ENCODE measurements at places on chromosomes 2 and 18.

- no peaks in the 10 kb centered on the region for H3K36me3 ChIP-seq
- no peak for DNase-seq
- H3K4me3 ChIP-seq: peak overlapping the region; percentile 70
- H3K27ac ChIP-seq: peak overlapping the region; percentile 69
Measured at GRCh38 chr2:20447437-20448245, 767 bp downstream of the RHOB start.

GRCh38 chr2:45583977-45584376 is 27.1 kb downstream of the SRBD1 start:
- H3K4me3 ChIP-seq: no peak overlapping the region
- DNase-seq: no peak
- H3K4me1 ChIP-seq: no peaks in the 10 kb centered on the region
- no peaks in the 10 kb centered on the region for H3K36me3 ChIP-seq
- no peaks in the 10 kb centered on the region for H3K27me3 ChIP-seq

- H3K27me3 ChIP-seq: no peaks in the 10 kb centered on the region
- no peak overlapping the region for H3K27ac ChIP-seq
- H3K4me1 ChIP-seq: no peaks in the 10 kb centered on the region
- H3K36me3 ChIP-seq: no peaks in the 10 kb centered on the region
- DNase-seq: no peak
- H3K4me3 ChIP-seq: no peak overlapping the region
Measured at GRCh38 chr18:68121308-68121707, 593.6 kb downstream of the TMX3 start.

DNA sequence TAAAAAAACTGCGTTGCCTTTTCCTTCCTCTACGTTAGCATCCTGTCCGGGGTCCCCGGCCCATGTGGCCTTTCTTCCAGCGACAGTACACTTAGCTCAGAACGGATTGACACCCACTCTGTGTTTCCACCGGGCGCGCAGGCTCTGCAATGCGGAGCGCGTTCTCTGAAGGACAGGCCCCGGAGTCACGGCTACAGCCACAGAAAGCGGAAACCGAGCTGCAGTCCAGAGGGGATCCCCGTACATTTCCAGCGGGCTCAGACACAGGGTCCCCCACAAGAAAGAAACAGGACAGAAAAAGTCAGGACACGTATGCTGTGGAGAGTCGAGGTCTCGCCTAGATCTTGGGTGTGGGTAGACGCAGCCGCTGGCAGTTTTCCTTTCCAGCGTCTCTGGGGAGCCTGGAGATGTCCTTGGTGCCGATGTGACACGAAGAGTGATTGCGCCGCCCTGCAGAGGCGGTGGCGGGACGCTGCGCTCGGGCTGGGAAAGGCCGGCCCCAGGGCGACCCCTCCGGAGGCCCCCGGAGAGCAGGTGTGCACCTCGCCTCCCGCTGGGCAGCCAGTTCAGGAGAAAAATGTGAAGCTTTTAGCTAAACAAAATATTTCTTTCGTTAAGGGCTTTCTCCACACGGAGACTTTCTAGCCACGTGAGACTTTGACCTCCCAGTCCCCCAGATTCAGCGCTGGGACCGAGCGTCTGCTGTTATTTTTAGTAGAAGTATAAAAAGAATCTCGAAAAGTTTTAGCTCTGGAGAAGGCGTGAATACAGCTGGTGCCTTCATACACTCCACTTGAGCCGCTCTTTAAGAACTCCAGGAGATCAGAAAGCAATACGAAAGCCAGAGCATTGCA is 1.3 kb upstream of the ACKR3 start:
- no peak overlapping the region for H3K27ac ChIP-seq
- peak; percentile 73 for DNase-seq

- DNase-seq: peak; percentile 52
- no peak overlapping the region for H3K4me3 ChIP-seq
- H3K27ac ChIP-seq: peak overlapping the region; percentile 87
- no peaks in the 10 kb centered on the region for H3K36me3 ChIP-seq
Measured at GRCh38 chr2:43131890-43132682, 94.3 kb downstream of the ZFP36L2 start.

GRCh38 chr2:9222239-9222892 is 15.8 kb downstream of the ASAP2 start:
- H3K27ac ChIP-seq: no peak overlapping the region
- DNase-seq: no peak
- H3K27me3 ChIP-seq: no peaks in the 10 kb centered on the region
- H3K4me1 ChIP-seq: no peaks in the 10 kb centered on the region
- H3K36me3 ChIP-seq: no peaks in the 10 kb centered on the region

DNA sequence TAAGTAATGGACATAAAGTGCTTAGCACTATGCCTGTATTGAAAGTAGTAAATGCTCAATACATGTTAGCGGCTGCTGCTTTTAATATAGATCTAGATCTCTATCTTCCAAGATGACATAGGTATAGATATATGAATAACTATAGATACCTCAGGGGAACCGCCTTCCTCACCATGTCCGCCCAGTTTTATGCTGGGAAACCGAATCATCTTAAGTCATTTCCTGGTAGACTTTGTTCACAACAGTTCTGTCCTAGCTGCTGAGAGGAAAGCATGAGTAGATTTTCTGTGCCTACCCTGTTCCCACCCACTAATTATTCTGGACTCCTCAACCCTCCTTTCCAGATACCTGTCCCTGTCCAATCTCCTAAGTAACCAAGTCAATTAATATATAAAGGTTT is 21.6 kb upstream of the ITM2C start:
- peaks cover 3% of the 10 kb centered on the region for H3K4me1 ChIP-seq
- no peak overlapping the region for H3K4me3 ChIP-seq
- H3K27me3 ChIP-seq: no peaks in the 10 kb centered on the region
- no peaks in the 10 kb centered on the region for H3K36me3 ChIP-seq
- DNase-seq: no peak

GRCh38 chr2:562391-563364 is 114.5 kb downstream of the TMEM18 start:
- H3K27ac ChIP-seq: no peak overlapping the region
- H3K36me3 ChIP-seq: no peaks in the 10 kb centered on the region
- no peaks in the 10 kb centered on the region for H3K27me3 ChIP-seq
- no peak overlapping the region for H3K4me3 ChIP-seq

- H3K36me3 ChIP-seq: no peaks in the 10 kb centered on the region
- DNase-seq: no peak
Measured at GRCh38 chr2:172438741-172439508, 11.5 kb downstream of the ITGA6 start.

- H3K27ac ChIP-seq: no peak overlapping the region
- no peaks in the 10 kb centered on the region for H3K4me1 ChIP-seq
- no peaks in the 10 kb centered on the region for H3K27me3 ChIP-seq
- H3K36me3 ChIP-seq: no peaks in the 10 kb centered on the region
- no peak overlapping the region for H3K4me3 ChIP-seq
- no peak for DNase-seq
Measured at GRCh38 chr18:30134020-30134419, 908.5 kb downstream of the DSC3 start.

- H3K36me3 ChIP-seq: no peaks in the 10 kb centered on the region
- H3K27ac ChIP-seq: no peak overlapping the region
- no peaks in the 10 kb centered on the region for H3K4me1 ChIP-seq
- no peak for DNase-seq
Measured at GRCh38 chr2:208172125-208172524, 8.7 kb upstream of the CRYGA start.

GRCh38 chr18:71503222-71503621 is 1040.9 kb downstream of the CBLN2 start:
- no peaks in the 10 kb centered on the region for H3K36me3 ChIP-seq
- H3K4me1 ChIP-seq: no peaks in the 10 kb centered on the region
- DNase-seq: no peak
- H3K27ac ChIP-seq: no peak overlapping the region
- H3K27me3 ChIP-seq: no peaks in the 10 kb centered on the region
- no peak overlapping the region for H3K4me3 ChIP-seq

GRCh38 chr2:46299365-46300263 is 2.4 kb downstream of the EPAS1 start:
- peak overlapping the region; percentile 79 for H3K4me3 ChIP-seq
- peaks cover 29% of the 10 kb centered on the region for H3K4me1 ChIP-seq
- H3K27ac ChIP-seq: no peak overlapping the region

GRCh38 chr2:8767324-8767723 is 70.1 kb downstream of the KIDINS220 start:
- no peaks in the 10 kb centered on the region for H3K4me1 ChIP-seq
- H3K36me3 ChIP-seq: peaks cover 14% of the 10 kb centered on the region
- H3K27me3 ChIP-seq: no peaks in the 10 kb centered on the region
- H3K4me3 ChIP-seq: no peak overlapping the region

- DNase-seq: no peak
- no peak overlapping the region for H3K27ac ChIP-seq
- no peaks in the 10 kb centered on the region for H3K4me1 ChIP-seq
Measured at GRCh38 chr18:23189099-23189498, 53.8 kb downstream of the CABLES1 start.

GRCh38 chr2:240178564-240178963 is 38.1 kb upstream of the OTOS start:
- H3K27me3 ChIP-seq: no peaks in the 10 kb centered on the region
- DNase-seq: no peak
- H3K27ac ChIP-seq: no peak overlapping the region
- H3K36me3 ChIP-seq: no peaks in the 10 kb centered on the region
- H3K4me3 ChIP-seq: no peak overlapping the region

DNA sequence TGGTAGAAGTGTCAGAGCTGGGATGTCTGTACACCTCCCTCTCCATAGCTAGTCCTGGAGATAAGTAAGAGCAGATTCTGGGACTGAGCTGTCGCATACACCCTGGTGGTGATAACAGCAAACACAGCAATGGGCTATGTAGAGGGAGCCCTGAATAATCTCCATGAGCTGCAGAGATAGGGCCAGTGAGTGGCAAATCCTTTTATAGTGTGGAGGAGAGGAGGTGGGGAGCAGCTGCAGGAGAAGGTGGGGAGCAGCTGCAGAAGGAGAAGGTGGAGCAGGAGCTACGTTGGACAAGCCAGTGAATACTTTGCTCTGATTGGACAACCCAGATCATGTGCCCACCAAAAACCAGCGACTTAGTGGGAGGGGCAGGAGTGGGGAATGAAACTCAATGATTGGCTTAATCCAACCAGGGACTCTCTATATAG is 85.5 kb downstream of the TMEM247 start:
- H3K4me1 ChIP-seq: peaks cover 96% of the 10 kb centered on the region
- peaks cover 29% of the 10 kb centered on the region for H3K36me3 ChIP-seq
- H3K4me3 ChIP-seq: no peak overlapping the region
- no peaks in the 10 kb centered on the region for H3K27me3 ChIP-seq
- no peak for DNase-seq

DNA sequence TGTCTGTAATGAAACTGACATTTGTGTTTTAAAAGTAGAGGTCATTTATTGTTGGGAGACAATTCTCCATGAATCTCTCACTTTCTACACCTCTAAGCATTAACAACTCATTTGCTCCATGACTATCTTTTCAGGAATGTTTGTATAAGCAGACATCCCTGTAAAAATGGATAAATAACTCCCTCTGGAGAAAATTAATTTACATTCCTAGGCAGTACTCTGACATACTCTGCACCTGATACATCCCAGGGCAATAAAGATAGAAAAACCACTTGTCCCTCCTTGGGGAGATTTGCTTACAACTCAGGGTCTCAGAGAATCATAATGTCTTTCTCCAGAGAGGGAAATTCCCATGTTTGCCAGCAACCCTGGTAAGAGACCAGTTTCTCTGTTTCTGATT is 1037.7 kb upstream of the SLC39A10 start:
- H3K36me3 ChIP-seq: no peaks in the 10 kb centered on the region
- no peak overlapping the region for H3K27ac ChIP-seq
- no peaks in the 10 kb centered on the region for H3K27me3 ChIP-seq
- DNase-seq: no peak
- H3K4me3 ChIP-seq: no peak overlapping the region

GRCh38 chr2:145593991-145594614 is 1074.2 kb upstream of the ZEB2 start:
- H3K27me3 ChIP-seq: no peaks in the 10 kb centered on the region
- no peak overlapping the region for H3K4me3 ChIP-seq
- no peaks in the 10 kb centered on the region for H3K36me3 ChIP-seq
- no peak for DNase-seq
- H3K27ac ChIP-seq: peak overlapping the region; percentile 48
- H3K4me1 ChIP-seq: peaks cover 29% of the 10 kb centered on the region

- no peak for DNase-seq
- no peaks in the 10 kb centered on the region for H3K36me3 ChIP-seq
- no peak overlapping the region for H3K4me3 ChIP-seq
- no peaks in the 10 kb centered on the region for H3K27me3 ChIP-seq
- no peaks in the 10 kb centered on the region for H3K4me1 ChIP-seq
Measured at GRCh38 chr2:122186761-122187222, 431.3 kb downstream of the TSN start.

DNA sequence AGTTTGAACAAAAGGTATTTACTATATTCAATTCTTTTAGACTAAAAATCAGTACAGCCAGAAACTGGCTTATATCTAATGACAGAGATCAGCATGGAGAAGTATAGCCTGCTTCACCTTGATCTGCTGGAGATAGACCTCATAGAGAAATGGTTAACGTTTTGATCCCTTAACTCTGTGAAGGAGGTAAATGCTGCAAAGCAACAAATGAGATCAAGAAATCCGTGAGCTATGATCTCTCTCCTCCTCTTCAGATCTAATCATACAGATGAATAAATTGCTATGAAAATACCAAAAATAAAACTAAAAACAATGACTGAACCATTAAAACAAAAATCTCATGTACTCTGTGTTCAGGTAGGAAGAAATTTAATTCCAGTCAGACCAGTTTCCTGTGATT is 42.8 kb downstream of the KLHL14 start:
- peaks cover 20% of the 10 kb centered on the region for H3K36me3 ChIP-seq
- H3K27me3 ChIP-seq: no peaks in the 10 kb centered on the region
- H3K4me3 ChIP-seq: peak overlapping the region; percentile 51
- peaks cover 27% of the 10 kb centered on the region for H3K4me1 ChIP-seq

DNA sequence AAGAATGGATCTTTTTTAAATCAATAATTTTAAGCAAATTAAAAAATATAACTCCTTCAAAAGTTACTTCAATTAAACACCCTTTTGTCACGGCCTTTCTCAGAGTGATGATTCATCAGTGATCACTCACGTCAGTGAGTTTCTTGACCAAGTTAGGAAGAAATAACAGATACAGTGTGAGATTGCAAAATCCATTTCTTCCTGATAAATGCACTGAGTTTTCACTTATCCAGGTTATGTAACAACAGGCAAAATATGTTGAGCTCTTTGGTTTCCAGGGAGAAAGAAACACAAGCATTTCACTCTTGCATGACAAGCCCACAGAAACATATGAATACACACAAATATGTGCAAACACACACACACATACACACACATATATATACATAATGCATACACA is 195.9 kb upstream of the CYRIA start:
- no peak overlapping the region for H3K4me3 ChIP-seq
- DNase-seq: no peak
- H3K4me1 ChIP-seq: no peaks in the 10 kb centered on the region
- H3K27me3 ChIP-seq: no peaks in the 10 kb centered on the region
- H3K27ac ChIP-seq: no peak overlapping the region

GRCh38 chr2:218622606-218623365 is 15.1 kb downstream of the PLCD4 start:
- H3K36me3 ChIP-seq: no peaks in the 10 kb centered on the region
- H3K4me1 ChIP-seq: peaks cover 3% of the 10 kb centered on the region
- no peak overlapping the region for H3K27ac ChIP-seq
- no peaks in the 10 kb centered on the region for H3K27me3 ChIP-seq
- H3K4me3 ChIP-seq: no peak overlapping the region
- DNase-seq: no peak

- no peaks in the 10 kb centered on the region for H3K27me3 ChIP-seq
- H3K36me3 ChIP-seq: no peaks in the 10 kb centered on the region
- no peaks in the 10 kb centered on the region for H3K4me1 ChIP-seq
- no peak overlapping the region for H3K4me3 ChIP-seq
Measured at GRCh38 chr2:151976945-151977353, 121.9 kb downstream of the CACNB4 start.
